ENCODE measurements at places on chromosomes 6 and 20.

DNA sequence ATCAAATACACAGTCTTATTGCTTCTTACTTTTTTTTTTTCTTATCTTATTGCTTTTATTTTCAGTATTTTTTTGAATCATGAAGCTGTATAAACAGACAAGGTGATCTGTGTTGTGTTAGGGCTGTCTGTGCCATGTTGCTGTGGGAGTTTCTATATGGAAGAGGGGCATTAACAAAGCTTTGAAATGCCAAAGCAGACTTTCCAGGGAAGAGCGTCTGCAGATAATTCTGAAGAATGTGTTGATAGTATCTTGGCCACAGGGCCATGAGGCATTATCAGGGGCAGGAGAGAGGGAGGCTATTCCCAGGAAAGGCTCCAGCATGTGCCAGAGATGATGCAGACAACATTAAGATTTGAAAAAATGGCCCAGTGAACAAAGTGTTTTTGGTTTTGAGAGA is 354.5 kb downstream of the UTRN start:
- no peak for DNase-seq

DNA sequence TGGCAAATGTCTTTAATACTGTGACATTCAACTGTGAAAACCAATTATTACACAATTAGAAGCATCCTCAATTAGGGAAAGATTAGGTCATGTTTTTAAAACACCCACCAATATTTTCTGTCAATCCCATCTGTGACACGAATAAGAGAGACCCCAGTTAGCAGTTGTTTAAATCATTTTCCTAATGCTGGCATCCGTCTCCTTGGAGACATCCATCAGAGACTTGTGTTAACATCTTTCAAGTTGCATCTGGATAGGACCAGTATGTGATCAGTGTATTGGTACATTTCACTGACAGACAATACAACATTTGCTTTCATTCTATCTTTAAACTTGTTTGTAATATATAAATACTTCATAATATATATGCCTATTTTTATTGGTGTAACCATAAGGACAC is 420.7 kb upstream of the RNF217 start:
- no peak for DNase-seq

GRCh38 chr6:128724738-128725137 is 158.2 kb upstream of the LAMA2 start:
- DNase-seq = no peak

- no peak for DNase-seq
Observed at GRCh38 chr6:170050591-170051041, 240.3 kb downstream of the DLL1 start.

DNA sequence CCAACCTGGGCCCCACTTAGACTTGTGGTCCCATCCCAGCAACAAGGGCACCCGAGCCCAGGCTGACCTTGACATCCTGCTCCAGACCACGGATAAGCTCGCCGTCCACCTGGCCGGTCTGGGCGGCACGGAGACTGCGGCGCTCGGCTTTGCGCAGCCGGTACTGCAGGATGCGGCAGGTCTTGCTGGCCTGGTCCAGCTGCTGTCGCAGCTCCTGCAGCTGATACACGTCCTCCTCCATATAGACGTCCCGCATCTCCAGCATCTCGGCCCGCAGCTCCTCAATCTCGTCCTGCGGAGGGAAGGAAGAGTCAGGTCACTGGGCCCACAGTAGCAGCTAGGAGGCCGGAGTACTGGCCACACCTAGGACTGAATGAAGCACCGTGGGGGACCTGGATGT is 36.8 kb upstream of the TLDC2 start:
- no peak for DNase-seq

- no peak for DNase-seq
Observed at GRCh38 chr6:134937426-134937825, 12.5 kb downstream of the ALDH8A1 start.

GRCh38 chr6:18019539-18020534 is 32.4 kb upstream of the KIF13A start:
- DNase-seq = no peak

GRCh38 chr20:40307268-40307667 is 381.8 kb downstream of the MAFB start:
- DNase-seq = no peak

GRCh38 chr6:13932785-13933184 is 8.0 kb downstream of the RNF182 start:
- no peak for DNase-seq

- DNase-seq = no peak
Observed at GRCh38 chr6:32107406-32107805, 1.7 kb downstream of the TNXB start.

GRCh38 chr6:15823838-15824414 is 161.1 kb upstream of the DTNBP1 start:
- DNase-seq = no peak

- DNase-seq = no peak
Observed at GRCh38 chr6:132483779-132484679, 28.9 kb downstream of the STX7 start.

DNA sequence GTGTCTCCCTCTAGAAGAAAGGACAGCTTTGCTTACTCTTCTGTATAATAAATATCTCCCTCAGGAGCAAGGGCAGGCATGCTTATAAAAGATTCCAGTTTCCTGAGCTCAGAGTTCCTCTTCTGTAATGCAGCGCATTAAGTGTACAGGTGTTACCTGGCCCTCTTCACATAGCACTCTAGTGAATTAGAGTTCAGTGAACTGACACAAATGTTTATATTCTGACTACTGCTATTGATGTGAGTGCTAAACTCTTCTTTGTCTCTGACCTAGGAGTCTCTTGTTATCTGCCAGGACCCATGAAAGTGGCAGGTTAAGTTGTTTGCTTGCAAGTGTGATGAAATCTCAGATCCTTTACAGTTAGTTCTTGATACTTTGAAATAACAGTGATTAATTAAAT is 33.5 kb downstream of the CYB5R4 start:
- DNase-seq = no peak

- no peak for DNase-seq
Observed at GRCh38 chr6:81769824-81770223, 17.3 kb upstream of the TENT5A start.

DNA sequence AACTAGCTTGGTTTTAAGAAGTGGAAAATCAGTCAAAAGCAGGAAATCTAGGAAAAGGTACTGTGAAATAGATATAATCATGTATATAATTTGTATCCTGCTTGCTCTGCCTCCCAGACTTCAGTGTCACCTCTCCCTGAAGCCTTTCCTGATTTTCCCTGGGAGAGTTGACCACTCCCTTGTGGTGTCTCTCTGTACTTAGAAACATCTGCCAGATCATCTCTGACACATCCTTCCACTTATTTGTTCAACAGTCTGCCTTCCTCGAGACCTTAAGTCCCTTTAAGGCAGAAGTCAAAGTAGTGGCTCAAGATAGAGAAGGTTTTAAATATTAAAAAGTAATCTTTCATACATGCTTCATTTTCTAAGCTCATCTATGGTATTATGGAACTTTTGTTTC is 236.5 kb downstream of the CDKAL1 start:
- no peak for DNase-seq

GRCh38 chr6:70886661-70887060 is 70.2 kb downstream of the B3GAT2 start:
- DNase-seq = no peak

DNA sequence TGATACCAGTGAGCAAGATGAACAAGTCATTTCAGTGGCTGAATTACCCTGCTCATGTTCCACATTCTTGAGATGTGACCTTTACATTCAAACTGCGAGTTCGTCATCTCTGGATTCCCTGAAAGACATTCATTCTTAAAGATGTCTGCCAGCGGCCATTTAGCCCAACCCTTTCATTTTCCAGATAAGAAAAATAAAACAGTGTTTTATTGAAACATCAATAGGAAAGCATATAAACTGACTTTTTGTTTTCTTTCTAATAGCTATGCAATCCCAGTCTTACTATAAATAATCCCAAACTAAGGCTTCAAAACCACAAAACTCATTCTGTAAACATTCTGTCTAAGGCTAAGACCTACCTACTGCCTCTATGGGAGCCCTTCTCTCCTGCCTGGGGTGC is 134.0 kb downstream of the SAMD5 start:
- DNase-seq = no peak

DNA sequence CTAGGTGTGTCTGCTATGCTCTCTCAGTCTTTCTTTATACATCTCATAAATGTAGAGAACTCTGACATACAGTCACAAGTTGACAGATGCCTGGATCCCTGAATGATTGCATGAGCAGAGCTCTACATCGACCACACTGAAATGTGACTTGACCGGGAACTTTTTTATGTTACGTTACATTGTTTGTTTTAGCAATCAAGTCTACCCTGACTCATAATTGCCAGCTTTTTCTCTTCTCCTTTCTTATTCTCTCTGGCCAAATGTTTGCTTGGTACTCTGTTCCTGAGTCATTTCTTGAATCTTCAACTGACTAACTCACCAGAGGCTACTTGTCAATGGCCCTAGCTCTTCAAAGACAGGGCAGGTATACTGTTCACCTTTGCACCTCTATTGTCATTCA is 213.6 kb upstream of the DTNBP1 start:
- no peak for DNase-seq

DNA sequence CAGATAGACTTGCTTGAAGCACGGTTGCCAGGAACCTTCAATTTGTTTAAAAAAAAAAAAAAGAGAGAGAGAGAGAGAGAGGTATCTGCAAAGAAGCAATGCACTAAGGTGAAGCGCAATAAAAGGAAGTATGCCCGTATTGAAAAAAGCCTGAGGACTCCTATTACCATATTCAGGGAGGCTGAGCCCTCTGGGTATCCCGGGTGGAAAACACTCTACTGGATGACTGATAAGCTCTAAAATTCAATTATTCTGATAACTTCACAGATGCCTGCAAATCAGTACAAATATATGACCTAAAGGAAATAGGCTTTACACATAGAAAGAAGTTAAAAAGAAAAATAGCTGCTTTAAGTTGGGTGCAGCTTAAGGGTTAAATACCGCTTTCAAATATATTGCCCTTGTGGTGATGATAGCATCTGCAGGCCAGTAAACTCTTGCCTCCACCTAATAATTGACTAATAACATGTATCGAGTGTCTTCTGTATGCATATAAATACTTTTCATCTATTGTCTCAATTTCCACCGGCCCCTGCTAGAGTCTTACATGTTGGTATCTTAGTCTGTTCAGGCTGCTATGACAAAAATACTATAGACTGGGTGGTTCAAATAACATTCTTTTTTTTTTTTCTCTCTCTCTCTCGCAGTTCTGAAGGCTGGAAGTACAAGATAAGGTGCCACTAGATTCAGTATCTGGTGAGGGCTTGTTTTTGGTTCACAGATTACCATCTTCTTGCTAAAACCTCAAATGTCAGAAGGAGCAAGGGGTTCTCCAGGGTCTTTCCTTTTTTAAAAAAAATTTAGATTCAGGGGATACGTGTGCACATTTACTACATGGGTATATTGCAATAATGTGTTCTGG is 187.4 kb upstream of the JARID2 start:
- DNase-seq = no peak

DNA sequence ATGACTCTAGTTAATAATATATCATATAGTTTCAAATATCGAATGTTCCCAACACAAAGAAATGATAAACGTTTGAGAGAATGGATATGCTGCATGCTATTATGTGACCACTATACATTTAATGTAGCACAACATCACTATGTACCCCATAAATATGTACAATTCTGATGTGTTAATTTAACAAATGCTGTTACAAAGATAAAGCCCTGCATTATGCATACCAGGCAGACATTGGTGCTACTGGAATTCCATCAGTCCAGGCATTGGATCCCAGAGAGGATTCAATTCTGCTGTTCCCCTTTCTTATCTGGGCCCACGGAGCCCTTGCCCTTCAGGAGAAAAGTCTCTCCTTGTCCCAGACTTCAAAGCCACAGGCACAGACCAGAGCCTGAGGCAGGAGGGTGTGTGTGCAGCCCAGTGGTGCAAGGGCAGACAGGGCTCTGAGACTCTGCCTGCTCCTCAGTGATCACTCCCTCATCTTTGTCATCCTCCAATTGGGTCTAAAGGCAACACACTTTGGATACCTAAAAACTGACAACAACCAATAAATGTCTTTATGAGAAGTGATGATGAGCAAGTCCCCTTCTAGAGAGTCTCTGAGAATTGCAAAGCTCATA is 45.2 kb downstream of the PSMG4 start:
- DNase-seq = no peak

DNA sequence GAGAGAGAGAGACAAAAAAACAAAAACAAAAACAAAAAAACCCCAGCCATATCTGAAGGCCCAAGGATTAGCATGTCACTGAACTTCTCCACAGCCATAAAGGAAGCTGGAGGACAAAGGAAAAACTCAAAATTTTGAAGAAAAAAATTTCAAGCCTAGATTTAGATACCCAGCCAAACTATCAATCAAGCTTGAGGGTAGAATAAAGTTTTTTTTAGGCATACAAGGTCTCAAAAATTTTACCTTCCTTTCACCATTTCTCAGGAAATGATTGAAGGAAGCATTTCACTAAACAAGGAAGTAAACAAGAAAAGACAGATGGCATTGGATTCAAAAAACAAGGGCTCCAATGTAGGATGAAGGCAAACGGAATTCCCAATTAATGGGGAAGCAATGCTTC is 52.1 kb downstream of the KCNK5 start:
- DNase-seq = no peak

- DNase-seq = no peak
Observed at GRCh38 chr6:5401845-5402738, 140.8 kb downstream of the FARS2 start.

DNA sequence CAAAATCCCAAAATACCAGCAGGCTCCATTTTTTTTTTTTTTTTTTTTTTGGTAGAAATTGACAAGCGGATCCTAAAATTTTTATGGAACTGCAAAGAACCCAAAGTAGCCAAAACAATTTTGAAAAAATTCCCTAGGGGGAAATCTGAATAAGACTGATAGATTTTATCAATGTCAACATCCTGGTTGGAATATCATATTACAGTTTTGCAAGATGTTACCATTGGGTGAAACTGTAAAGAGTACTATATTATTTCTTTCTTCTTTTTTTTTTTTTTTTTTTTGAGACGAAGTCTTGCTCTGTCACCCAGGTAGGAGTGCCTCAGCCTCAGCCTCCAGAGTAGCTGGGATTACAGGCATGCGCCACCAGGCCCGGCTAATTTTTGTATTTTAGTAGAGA is 29.4 kb upstream of the BEND3 start:
- no peak for DNase-seq

GRCh38 chr20:59831916-59832270 is 101.5 kb downstream of the SYCP2 start:
- DNase-seq = no peak

GRCh38 chr6:27867051-27867944 is 44.9 kb downstream of the OR2B2 start:
- no peak for DNase-seq

- peak; percentile 64 for DNase-seq
Observed at GRCh38 chr20:47778398-47779354, 6.6 kb downstream of the SULF2 start.

DNA sequence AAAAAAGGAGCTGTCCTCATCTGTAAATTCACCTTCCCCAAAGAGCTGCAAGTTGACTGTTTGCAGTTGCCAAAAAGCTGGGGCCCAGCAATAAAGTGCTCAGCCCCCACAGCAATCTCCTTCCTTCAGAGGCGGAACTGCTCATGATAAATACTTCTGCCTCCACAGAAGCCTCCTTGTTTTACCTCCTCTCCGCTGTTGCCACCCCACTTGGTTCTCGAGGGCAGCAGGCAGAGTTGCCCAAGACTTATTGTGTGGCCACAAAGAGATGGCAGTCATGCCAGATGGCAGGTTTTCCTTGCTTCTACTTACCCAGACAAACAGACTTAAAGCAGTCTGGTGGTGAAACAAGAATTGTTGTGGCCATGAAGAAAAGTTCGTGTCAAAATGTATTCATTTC is 66.3 kb downstream of the SLX4IP start:
- DNase-seq = no peak
